ENCODE measurements at places on chromosomes 6 and 20. TPM values are rescaled to one million over a fixed set of nuclear protein-coding genes. Genes with fewer than 3 reads are reported as not detected.

ULBP2 gene
- polyA plus RNA-seq = 0.46 TPM

FAM83B gene
- 13.0 TPM for polyA plus RNA-seq

C6orf62 gene
- polyA plus RNA-seq = 135 TPM

COL12A1 gene
- polyA plus RNA-seq = 109 TPM

MTFR2 gene
- polyA plus RNA-seq = 2.8 TPM

MOG gene
- polyA plus RNA-seq = not detected

GRCh38 chr6:20691185-20691584 is 156.9 kb downstream of the CDKAL1 start:
- DNase-seq = no peak

DNA sequence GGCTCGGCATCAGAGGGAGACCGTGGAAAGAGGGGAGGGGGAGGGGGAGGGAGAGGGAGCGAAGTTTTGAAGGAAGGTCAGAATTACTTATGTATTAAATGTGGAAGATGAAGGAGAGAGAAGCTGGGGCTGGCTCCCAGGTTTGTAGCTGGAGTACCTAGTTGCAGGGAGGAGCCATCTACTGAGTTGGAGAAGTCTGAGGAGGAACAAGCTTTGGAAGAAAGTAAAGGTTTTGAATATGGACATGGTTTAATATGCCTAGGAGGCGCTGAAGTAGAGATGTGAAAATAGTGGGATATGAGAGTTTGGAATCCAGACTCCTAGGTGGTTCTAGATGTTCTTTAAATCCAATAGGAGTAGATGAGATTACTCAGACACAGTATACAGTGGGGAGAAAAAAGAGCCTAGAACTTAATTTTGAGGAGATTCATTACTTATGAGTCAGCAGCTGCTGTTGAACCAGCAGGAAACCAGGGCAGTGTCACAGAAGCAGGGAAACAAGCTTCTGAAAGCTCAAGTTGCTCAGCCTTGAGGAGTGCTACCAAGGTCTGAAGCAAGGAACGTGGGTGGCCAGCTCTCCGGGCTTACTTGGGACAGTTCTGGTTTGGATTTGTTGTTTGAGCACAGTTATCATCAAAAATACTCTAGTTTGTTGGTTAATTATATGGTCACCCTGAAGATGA is 149.3 kb downstream of the UTRN start:
- no peak for DNase-seq

- no peak for DNase-seq
Measured at GRCh38 chr20:63697868-63698545, 1.6 kb downstream of the TNFRSF6B start.

DNA sequence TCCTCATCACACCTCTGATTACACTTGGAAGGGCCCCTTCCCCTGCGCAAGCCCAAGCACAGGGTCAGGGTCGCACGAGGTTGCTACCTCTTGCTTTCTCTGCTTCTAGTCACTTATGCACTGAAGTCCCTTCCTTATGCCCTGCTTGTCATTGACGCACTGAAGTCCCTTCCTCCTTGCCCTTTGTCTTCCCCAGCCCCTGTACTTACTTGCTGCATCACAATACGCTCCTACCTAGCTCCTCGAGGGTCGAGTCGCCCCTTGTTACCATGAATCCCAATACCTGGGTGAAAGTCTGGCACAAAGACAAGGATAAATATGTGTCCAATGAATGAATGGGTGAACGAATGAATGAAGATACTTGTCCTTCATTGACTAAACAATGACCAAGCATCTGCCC is 75.9 kb downstream of the LYRM4 start:
- no peak for DNase-seq

DNA sequence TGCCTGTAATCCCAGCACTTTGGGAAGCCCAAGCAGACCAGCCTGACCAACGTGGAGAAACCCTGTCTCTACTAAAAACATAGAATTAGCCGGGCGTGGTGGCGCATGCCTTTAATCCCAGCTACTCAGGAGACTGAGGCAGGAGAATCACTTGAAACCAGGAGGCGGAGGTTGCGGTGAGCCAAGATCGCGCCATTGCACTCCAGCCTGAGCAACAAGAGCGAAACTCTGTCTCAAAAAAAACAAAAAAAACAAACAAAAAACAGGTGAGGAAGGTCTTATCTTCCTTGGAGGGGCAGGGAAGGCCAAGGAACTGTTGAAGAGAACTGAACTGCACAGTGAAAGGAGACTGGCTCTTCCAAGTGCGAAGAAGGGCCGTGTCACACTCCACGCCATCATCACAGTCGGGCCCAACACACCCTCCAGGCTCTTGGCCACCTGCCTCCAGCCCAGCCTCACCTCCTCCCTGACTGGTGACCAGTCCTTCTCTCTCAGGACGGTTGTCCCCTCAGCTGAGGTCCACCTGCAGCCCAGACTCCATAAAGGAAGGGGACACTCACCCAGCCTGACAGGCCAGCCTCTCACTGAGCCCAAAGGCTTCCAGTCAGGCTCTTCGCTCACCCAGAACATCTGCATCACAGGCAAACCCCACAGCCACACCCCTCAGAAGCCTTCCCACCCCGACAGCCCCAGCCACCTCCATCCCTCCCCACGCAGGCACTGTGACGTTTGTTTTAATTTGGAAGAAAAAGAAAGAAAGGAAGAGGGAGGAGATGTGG is 4.1 kb downstream of the ZC3H12D start:
- no peak for DNase-seq

GRCh38 chr6:55820696-55821095 is 54.7 kb downstream of the BMP5 start:
- DNase-seq = no peak

DNA sequence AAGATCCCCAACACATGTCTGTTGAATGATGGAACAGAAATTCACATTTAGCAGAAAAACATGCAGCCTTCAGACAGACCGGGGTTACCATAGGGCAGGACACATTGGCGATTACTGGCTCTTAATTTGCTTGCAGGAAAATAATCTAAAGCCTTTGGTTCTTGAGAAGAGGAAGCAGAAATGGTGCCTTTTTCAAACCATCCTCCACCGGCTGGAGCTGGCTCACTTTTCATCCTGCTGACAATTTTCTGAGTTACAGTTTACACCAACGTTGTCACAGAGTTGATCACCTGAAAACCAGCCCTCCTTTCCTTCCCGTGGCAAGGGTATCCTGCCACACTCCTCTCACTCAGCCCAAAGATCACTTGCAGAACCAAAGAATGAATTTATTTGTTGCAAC is 32.6 kb downstream of the SF3B5 start:
- no peak for DNase-seq

- DNase-seq = no peak
Measured at GRCh38 chr6:15266423-15266996, 20.6 kb downstream of the JARID2 start.

DNA sequence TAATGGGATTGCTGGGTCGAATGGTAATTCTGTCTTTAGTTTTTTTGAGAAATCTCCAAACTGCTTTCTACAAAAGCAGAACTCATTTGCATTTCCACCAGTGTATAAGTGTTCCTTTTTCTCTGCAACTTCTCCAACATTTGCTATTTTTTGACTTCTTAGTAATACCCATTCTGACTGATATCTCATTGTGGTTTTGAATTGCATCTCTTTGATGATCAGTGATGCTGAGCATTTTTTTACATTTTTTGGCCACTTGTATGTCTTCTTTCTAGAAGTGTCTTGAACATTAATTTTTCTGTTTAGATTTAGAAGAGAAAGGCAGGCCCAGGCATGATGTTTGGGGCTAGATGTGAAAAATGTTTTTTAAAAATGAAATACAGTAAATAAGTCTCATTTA is 553.1 kb upstream of the MAN1A1 start:
- no peak for DNase-seq

DNA sequence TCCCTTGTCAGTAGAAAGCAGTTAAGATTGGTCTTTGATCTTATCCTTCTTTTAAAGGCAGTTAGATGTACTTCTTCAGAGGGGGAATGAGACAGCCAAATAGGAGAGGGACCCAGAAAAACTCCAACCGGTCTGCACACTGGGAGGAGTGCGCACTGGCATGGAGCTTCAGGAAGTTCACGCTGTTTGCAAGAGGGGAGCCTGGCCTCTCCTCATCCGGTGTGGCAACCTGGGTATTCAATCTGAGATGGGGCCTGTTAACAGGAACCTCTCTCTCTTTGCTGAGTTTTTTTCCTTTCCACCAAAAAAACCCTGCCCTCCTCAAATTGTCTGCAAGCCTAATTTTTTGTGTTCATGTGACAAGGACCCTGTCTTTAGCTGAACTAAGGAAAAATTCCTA is 162.5 kb upstream of the OLIG3 start:
- DNase-seq = no peak

- no peak for DNase-seq
Measured at GRCh38 chr20:63053432-63054102, 46.8 kb upstream of the BHLHE23 start.

GRCh38 chr6:15504581-15505350 is 158.1 kb downstream of the DTNBP1 start:
- no peak for DNase-seq

- no peak for DNase-seq
Measured at GRCh38 chr20:46965477-46965876, 70.8 kb downstream of the EYA2 start.

DNA sequence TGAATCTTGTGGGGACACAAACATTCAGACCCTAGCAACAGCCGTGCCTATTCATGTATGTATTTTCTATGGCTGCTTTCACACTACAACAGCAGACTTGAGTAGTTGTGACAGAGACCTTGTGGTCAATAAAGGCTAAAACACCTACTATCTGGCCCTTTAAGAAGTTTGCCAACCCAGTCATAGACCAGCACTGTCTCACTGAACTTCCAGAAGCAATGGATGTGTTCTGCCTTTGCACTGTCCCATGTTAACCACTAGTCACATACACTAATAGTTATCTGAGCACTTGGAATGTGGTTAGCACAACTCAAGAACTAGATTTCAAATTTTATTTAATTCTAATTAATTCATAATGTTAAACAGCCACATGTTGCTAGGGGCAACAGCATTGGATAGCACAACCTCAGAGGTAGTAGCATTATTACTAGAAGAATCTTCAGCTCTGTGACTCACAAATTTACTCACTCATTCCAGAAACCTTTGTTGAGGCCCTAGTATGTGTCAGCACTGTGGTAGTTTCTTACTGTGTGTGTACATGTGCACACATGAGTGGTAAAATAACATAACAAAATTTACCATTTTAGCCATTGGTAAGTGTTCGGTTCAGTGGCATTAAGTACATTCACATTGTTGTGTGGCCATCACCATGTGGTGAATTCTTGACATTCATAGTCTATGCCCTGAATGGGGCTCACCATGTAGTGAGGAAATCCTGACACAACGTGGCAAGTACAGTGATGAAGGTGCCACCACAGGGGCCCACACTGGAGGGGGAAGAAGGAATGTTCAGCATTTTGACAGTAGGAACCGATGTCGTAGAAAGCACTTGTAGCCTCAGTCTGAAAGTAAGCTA is 107.3 kb downstream of the CEP57L1 start:
- DNase-seq = no peak

DNA sequence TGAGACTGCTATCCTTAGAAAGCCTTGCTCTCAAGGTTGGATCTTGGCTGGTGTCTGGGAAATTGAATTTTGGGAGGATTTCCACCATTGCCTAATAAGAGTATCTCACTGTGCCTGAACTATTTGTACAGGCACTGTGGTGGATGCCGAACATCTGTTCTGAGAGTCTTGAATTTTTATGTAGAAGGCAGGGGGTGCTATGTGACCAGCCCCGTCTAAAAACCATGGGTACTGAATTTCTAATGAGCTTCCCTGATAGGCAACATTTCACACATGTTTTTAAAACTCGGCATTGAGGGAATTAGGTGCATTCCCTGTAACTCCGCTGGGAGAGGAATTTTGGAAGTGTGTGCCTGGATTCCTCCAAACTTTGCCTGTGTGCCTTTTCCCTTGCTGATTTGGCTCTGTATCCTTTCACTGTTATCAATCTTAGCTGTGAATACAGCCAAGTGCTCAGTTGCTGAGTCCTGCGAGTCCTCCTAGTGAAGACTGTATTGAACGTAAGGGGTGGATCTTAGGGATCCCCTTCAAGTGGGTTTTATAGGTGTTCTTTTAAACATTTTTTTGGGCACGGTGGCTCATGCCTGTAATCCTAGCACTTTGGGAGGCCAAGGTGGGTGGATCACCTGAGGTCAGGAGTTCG is 27.6 kb upstream of the SCAF8 start:
- DNase-seq = no peak

- no peak for DNase-seq
Measured at GRCh38 chr6:129135451-129135850, 252.5 kb downstream of the LAMA2 start.

GRCh38 chr6:124795643-124796463 is 166.4 kb upstream of the RNF217 start:
- no peak for DNase-seq
